ENCODE measurements at places on chromosomes 16 and 17. TPM values are rescaled to one million over a fixed set of nuclear protein-coding genes. Genes with fewer than 3 reads are reported as not detected.

The ASPA gene
- not detected for total RNA-seq

The KCNJ18 gene
- not detected for total RNA-seq

The FADS6 gene
- total RNA-seq, result 0.36 TPM

The BEAN1 gene
- total RNA-seq, result 0.32 TPM

The DNASE1L2 gene
- 1.6 TPM for total RNA-seq

The TSNAXIP1 gene
- 2.8 TPM for total RNA-seq

DNA sequence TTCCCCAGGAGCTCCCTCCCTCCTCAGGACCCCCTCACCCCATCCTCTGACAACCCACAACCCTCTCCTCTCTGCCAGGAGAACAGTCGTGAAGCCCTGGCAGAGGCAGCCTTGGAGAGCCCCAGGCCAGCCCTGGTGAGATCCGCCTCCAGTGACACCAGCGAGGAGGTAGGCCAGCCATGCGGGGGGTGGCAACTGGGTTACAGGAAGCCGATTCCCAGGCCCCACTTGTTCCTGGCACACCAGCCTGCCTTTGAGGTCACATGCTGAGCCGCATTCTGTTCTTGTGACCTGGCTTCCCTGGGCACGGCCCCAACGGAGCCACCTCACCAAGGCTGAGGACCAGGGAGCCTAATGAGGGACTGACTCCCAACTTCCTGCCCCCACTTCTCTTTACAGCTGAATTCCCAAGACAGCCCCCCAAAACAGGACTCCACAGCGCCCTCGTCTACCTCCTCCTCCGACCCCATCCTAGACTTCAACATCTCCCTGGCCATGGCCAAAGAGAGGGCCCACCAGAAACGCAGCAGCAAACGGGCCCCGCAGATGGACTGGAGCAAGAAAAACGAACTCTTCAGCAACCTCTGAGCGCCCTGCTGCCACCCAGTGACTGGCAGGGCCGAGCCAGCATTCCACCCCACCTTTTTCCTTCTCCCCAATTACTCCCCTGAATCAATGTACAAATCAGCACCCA lies 7.9 kb downstream of the NAT9 start:
- no peak for DNase-seq

DNA sequence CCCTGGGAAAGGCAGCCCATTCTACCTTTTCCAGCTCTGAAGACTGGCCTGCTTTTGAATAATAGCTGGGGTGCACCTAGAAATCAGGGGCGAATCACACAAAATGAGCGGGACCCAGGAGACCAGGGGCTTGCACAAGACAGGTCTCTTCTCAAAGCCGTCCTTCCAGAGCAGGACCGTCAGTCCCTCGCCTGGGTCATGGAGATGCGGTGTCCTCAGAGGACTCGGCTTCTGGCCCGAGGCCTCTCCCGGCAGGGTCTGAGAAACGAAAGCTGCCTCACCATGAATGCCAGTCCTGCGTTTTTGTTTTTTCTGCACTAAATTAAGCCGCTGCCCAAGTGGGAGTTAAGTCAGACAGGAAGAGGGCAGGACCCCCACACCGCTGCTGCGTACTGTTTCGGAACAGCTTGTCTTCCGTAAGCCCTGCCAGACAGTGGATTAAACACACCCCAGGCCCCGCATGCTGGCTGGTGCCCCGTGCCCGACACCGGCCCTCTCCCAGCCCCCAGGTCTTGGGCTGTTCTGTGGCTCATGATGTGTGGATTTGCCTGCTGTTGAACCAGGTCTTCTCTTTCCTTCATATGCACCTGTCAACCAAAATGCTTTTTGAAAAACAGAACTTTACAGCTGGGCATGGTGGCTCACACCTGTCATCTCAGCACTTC lies 142.1 kb upstream of the RPH3AL start:
- no peak for DNase-seq

- DNase-seq, result peak; percentile 94
These were observed at the start of gene DUSP14 for GRCh38 chr17:37489197-37490001. DUSP14 (plus strand) TSS chr17:37489891; CDS start chr17:37512273, 22,382 bp downstream.

- DNase-seq, result no peak
These were observed 23.8 kb downstream of the TSC2 start for GRCh38 chr16:2071454-2072202.

DNA sequence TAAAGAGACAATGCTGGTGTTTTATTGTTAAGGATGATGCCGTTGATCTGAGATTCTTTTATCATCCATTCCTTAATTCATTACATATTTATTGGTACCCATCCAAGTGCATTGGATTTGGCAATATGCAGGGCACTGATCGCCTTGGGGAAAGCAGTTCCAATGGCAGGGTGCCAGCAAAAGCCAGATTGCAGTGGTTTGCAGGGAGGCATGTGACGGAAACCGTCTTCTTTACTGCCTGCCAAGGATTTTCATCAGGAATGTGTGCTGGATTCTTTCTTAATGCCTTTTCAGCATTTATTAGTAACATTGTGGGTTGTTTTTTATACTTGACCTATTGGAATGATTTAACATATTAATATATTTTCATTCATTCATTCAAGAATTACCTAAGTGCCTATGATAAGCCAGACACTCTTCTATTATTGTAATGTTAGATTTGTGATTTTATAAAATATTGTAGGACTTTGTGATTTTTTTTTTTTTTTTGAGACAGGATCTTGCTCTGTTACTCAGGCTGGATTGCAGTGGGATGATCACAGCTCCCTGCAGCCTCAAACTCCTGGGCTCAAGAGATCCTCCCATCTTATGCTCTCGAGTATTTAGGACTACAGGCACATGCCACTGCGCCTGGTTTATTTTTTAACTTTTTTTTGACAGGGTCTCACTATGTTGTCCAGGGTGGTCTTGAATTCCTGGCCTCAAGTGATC lies 93.4 kb upstream of the TNRC6A start:
- no peak for DNase-seq

DNA sequence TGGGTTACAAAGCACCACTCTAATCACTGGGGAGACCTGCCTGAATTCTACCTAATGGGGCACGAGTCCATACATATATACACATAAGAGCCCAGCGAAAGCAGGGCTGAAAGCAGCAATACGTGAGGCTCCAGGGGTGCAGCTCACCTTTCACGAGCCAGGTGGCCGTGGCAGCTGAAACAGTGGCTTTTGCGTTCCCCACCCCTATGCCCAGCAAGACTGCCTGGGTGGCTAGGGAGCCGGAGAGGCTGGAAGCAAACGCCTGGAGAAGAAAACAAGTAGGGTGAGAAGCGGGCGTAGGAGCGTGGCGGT lies 618 bp downstream of the RUSF1 start:
- no peak for DNase-seq

The SARM1 gene
- 5.5 TPM for total RNA-seq

- DNase-seq, result no peak
These were observed 5.7 kb downstream of the CACNG1 start for GRCh38 chr17:67050066-67050465.

- DNase-seq, result no peak
These were observed 9.3 kb downstream of the NUBP1 start for GRCh38 chr16:10752843-10753523.

- peak; percentile 31 for DNase-seq
These were observed 18.6 kb downstream of the CDH16 start for GRCh38 chr16:66899945-66900710.

- peak; percentile 23 for DNase-seq
These were observed 145.6 kb upstream of the TBX2 start for GRCh38 chr17:61253937-61254574.

The ATP1B2 gene
- total RNA-seq, result 1.4 TPM

DNA sequence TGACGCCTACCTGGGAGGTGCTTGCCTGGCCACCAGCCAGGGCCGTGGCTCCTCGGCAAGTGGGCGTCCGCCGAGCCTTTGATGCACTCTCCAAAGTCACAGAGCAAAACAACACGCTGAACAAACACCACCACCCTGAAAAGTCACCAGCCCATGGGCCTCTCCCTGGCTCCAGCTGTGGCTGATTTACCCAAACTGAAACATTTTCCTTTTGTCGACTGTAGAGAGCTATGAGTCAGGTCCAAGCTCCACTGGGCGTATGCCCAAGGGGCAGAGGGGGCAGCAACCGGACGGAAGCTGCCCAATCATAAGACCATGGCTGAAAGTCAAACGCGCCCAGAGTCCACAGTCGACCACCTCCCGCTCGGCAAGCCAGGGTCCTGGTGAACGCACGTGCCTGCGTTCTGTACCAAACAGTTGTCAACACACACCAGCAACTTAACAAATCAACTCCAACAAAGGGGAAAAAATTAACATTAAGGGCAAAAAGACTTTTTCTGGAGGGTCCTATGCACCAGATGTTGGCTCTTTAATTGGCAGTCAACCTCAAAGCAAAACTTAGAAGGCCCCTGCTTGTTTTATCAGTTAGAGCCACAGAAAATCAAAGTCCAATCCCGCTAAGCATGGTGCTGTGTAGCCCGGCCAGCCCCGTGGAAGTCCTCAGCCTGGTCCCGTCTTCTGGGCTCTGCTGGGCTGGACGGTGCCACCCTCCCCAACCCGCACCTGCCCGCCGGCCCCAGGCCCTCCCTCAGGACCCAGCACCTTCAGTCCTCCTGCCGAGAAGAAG lies 47.3 kb downstream of the TBC1D16 start:
- DNase-seq, result no peak

- DNase-seq, result no peak
These were observed 39.1 kb downstream of the CENPV start for GRCh38 chr17:16314189-16314588.

- no peak for DNase-seq
These were observed 26.9 kb downstream of the GPRC5B start for GRCh38 chr16:19857593-19858339.

The KRT28 gene
- not detected for total RNA-seq

GRCh38 chr16:11473728-11474127 lies 113.0 kb downstream of the LITAF start:
- DNase-seq, result no peak

GRCh38 chr17:73592501-73592961 lies 51.7 kb downstream of the SDK2 start:
- DNase-seq, result no peak

DNA sequence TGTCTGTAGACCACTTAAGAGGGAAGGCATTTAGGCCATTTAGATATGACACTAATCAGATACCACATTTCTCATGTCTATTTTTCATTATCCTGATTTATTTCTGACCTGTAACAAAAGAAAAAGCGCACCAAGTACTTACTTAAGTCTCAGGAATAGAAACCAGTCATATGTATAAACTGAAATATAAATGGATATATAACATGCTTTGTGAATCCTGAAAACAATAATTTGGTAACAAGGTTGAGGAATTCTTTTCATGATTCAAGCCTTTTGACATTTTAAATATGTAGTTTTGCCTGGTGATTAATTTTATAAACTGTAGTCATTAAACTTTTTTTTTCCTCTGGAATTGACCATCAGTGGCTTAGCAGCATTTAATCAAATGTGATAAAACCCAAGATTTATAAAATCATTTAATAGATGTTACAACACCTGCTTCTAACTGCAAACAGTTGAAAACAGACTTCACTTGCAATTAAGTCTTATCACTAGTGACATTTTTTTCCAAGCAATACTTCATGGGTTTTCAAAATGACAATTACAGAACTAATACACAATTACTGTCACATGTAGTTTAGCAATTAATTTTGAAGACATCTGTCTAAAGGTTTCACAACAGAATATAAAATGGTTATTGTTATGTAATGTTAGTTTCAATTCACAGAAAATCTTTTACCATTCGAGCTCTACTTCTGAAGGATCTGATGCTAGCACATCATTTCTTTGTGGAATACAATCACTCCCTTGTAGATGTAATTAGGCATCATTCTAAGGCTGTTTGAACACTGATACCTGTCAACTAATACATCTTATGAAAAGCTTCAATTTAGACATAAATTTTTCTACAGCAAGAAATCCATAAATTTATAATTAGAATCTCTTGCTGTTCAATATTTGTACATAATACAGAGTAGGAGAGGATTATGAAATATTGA lies 110.3 kb downstream of the TOX3 start:
- no peak for DNase-seq

The ENDOV gene
- 13.8 TPM for total RNA-seq

DNA sequence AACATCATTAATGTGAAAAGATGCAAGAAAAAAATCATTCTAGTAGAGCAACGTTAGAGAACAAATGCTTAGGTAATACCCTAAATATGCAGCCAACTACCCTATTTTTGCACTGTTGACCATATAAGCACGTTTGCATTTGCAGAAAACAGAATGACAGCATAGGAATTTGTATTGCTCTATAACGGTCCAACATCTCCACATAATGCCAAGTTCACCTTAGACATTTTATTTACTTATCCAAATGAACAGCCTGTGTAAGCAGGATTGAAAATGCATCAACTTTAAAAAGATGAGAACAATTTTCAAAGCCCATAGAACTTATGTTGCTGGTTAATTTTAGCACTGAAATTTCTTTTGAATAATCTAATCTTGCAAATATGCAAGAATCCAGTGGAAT lies 19.1 kb upstream of the RSL1D1 start:
- no peak for DNase-seq

DNA sequence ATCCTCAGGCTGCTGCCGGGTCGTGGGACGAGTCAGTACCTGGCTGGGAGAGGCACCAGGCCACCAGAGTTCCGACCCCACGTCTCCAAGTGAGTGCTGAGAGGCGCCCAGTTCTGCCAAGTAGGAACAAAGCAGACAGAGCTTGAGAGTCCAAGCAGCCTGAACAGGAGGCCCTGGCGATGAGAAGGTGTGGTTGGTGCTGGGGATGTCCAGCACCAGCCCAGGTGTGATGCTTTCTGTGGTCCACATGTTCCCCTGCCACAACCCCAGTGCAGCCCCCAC lies 10.8 kb downstream of the TAX1BP3 start:
- no peak for DNase-seq

DNA sequence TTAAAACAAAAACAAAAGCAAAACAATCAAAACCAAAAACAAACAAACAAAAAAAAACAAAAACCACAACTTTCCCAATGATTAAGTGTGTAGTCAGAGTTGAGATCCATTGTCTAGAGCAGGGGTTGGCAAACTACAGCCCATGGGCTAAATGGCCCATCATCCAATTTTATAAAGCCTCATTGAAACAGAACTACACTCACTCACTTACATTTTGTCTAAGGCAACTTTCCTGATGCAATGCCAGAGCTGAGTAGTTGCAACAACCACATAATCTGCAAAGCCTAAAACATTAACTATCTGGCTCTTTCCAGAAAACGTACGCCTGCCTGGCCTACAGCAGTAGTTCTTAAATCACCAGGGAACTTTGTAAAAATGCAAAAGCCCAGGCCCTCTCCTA lies 124.1 kb downstream of the SOX9 start:
- no peak for DNase-seq

DNA sequence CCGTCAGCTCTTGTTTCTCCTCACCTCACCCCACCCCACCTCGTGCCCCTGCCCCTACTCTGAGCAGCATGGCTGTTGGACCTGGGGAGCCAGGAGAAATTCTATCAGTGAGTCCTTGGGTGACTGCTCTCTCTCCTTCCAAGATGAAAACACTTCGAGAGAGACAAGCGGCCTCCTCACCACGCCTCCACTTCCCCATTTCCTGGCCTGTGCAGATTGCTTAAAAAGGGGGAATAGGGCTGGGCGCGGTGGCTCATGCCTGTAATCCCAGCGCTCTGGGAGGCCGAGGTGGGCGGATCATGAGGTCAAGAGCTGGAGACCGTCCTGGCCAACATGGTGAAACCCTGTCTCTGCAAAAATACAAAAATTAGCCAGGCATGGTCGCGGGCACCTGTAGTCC lies 9.5 kb downstream of the DLX4 start:
- no peak for DNase-seq

The DERL2 gene
- total RNA-seq, result 40.9 TPM

The TLCD3A gene
- total RNA-seq, result 24.3 TPM

GRCh38 chr17:68777856-68778694 lies 176.9 kb upstream of the FAM20A start:
- no peak for DNase-seq
